CD4-positive, alpha-beta T cell treated with Interleukin-6 at 100 ng/mL for 8 hours (primary cell): ENCODE measurements at places on chromosomes 11 and 22.

- peak; percentile 47 for DNase-seq
Observed at GRCh38 chr22:42313804-42314581, 43.5 kb upstream of the TCF20 start.

DNA sequence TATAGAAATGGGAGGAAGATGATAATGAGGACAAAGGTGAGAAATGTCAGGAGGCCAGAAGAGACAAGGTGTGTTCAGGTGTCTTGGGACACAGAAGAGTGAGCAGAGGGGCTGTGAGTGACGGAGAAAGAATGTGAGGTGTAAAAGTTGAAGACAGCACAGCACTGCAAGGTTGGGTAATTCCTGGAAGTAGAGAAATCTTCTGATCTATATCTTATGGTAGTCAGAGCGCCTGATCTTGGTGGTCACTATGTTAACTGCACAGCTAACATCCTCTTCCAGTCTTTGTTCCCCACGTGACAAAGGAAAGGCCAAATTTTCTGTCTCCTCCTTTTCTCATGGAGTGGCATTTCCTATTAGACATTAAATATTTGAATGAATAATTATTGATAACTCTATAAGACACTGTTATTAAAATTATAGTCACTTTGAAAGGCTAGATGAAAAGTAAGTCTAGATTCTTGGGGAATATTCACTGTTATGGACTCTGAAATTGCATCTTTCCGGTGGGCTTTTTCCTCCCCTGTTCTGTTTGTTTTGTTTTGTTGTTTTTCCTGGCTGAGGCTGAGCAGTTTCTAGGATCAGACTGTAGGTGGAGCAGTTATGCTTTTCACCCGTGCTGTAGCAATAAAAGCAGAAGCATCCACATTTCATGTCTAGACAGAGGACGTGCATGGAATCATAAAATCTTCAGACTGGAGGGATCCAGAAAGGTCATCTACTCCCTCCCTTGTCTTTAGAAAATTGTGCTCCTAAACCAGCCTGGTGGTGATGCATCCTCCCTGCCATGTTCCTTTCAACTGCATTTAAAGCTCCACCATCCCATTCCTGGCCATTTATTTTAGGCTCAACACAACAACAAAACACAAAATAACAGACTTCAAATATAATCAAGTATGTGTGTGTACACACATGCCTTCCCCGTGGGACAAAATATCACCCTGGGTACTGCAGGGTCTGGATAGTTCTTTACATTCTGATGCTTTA is 26.6 kb downstream of the SC5D start:
- peak; percentile 36 for DNase-seq

GRCh38 chr11:2193099-2193887 is 21.7 kb upstream of the TH start:
- DNase-seq, result no peak

DNA sequence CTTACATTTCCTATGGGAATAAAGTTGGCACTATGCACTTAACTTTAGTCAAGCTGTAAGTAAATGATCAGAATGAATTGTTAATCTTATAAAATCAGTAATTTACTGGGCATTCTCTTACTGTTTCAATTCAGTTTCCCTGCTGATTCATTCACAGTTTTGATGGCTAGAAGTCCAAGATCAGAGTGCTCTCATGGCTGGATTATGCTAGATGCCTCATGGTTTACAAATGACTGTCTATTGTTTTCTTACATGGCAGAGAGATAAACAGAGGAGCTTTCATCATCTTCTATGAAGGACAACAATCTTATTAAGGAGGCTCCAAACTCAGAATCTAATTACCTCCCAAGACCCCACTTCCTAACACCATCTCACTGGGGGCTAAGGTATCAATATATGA is 135.1 kb upstream of the CARD18 start:
- DNase-seq, result no peak

GRCh38 chr11:10331548-10332289 is 26.8 kb downstream of the ADM start:
- DNase-seq, result no peak

GRCh38 chr11:47641600-47642098 is 710 bp downstream of the MTCH2 start:
- no peak for DNase-seq

DNA sequence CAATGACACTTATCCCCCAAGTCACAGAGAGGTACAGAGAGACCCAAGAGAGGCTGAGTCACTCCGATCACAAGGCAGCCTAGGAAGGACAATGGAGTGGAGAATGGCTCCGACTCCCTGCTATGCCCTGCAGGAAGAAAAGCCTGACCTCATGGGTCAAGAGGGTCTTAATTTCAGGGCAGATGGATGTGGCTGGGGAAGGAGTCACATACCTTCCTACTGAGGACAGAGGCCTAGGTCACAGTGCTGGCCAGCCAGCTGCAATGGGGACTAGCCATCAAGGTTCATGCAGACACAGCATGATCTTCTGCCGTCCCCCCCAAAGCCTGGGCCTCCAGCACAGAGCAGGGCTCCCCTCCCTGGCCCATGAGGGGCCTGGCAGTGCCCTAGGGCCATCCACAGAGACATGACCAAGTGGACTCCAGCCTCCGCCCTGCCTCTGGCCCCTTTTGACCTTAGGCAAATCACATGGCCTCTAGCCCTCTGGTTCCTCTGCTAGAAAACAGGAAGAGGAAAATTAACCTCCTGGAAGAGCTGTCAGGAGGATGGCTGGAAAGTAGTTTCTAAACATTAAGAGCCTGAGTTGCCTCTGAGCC is 1.8 kb downstream of the ARRB1 start:
- DNase-seq, result no peak

- no peak for DNase-seq
Observed at GRCh38 chr22:29342177-29342576, 26.7 kb upstream of the RASL10A start.

- peak; percentile 72 for DNase-seq
Observed at GRCh38 chr11:9506489-9507276, 45.9 kb downstream of the ZNF143 start.

DNA sequence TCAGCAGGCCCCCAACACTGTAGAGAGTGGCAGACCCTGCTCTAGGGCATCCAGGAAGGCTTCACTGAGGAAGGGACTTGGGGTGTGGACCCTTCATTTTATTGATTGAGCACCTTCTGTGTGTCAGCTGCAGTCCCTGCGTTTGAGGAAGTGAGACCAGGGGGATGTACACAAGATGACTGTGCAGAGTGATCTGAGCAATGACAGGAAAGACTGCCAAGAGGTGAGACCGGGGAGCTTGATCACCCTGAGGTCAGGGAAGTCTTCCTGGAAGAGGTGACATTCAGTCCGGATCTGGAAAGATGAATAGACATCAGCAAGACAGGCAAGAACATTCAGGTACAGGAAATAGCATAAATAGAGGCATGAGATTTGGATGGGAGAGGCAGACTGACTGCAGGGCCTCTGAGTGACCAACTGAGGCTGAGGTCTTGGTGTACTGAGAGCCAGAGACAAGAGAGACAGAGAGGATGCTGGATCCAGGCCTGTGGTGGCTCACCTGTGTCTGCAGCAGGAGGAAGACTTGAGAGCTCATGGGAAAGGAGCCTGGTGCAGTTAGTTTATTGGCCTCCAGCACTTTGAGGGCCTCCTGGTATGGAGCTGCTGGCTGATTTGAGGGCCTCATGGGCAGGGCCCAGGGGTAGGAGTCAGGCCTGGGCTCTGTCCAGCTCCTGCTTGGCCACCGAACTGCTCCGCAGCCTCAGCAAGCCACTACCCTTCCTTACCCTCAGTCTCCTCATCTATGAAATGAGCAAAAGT is 5.2 kb downstream of the DGAT2 start:
- DNase-seq, result no peak

- no peak for DNase-seq
Observed at GRCh38 chr11:5591613-5592012, 4.8 kb upstream of the TRIM6 start.

- DNase-seq, result no peak
Observed at GRCh38 chr11:111736621-111737443, 29.4 kb downstream of the PPP2R1B start.

GRCh38 chr11:68021167-68021787 is 9.2 kb upstream of the NDUFS8 start:
- no peak for DNase-seq

GRCh38 chr22:43004362-43005035 is 10.4 kb downstream of the PACSIN2 start:
- DNase-seq, result no peak

DNA sequence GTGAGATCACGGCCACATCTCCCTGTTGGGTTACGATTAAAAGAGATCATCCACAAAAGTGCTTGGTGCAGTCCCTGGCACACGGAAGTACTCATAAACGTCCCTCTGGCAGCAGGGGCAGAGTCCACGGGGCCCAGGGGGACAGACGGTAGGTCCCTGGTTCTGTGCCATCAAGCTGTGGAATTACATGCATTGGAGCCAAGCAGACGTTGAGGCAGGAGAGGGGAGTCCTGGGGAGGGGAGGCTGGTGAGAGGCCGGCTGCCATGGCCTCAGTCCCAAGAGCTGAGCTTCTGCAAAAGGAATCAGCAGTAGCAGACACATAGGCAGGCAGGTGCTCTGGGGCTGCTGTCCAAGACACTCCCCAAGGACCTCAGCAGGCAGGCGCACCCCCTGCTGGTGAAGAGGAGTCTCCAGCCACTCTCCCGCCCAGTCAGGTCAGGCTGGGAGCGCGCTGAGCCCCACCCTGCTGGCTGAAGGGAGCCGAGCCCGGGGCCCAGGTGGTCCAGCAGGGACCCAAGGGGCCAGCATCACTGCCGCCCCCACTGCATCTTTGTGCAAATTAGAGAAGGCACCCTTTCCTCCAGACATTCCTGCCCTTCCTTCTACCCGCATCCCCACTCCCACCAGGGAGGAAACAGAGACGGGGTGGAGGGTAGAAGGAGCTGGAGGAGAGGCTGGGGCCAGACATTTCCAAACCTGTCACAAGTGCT is 7.6 kb upstream of the KCTD17 start:
- peak; percentile 33 for DNase-seq

DNA sequence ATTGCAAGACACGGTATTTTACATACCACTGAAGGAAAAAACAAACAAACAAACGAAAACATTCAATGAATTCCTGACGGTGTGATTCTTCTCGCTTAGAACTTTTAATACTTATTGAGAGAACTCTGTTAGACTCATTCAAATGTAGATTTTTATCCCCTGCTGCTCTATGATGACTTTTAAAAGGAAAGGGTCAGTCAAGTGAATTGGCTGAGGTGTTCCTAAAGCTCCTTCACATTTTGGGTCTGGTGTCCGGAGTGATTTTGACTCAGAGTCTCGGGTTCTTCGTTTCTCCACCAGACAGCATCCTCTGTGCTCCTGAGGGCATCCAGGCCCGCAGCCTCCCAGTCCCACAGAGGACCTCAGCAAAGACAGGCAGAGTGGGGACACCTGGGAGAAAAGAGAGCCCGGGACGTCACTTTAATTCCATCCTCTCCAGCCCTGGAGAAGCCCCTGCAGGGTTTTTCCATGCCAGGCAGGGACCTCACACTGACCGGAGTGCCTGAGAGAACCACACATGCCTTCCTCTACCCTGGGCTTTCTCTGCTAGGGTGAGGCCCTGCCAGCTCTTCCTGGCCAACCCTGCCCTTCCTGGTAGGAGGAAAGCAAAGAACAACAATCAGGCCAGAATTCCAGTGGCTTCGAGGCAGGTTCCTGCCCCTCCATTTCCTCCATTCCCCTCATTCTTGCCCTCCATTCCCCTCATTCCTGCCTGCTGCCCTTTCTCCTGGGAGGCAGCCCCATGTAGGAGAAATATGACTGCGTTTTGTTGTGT is 1.4 kb upstream of the CSF2RB start:
- DNase-seq, result no peak

GRCh38 chr11:60376601-60377000 is 1.7 kb upstream of the MS4A7 start:
- DNase-seq, result no peak

GRCh38 chr11:94325681-94326080 is 21.3 kb downstream of the IZUMO1R start:
- peak; percentile 10 for DNase-seq
